ENCODE measurements at places on chromosomes 5 and 9.

DNA sequence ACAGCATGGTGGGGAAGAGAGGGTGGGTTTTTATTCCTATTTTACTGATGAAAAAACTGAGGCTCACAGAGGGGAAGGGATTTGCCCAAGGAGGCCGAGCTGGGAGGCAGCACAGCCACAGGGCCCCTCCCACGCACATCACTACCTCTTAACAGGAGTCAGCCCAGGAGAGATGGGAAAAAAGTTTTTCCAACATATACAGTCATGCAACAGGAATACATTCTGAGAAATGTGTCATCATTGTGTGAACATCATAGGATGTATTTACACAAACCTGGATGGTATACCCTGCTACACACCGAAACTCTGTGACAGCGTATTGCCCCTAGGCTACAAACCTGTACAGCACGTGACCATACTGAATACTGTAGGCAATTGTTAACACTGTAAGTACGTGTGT, 11.6 kb downstream of the TRAF1 start:
- no peak for DNase-seq

- no peak for DNase-seq
Observed at GRCh38 chr5:110105692-110106091, 416.0 kb downstream of the MAN2A1 start.

DNA sequence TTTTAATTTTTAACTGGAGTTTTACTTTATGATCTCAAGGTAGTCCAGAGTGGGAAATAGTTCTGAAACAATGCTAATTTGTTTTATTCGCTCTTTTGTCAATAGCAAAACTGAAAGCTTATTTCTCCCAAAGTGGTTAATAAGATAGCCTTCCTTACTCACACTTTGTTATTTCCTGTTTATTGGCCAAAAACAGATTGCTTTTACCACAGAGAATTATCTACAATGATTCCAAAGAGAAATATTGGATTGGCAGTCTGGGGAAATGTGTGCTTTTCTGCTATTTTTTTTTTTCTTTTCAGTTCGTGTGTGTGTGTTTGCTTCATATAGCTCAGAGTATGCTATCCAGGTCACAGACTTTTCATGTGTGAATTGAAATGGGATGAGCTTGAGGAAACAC, 756.7 kb upstream of the RGMB start:
- no peak for DNase-seq

DNA sequence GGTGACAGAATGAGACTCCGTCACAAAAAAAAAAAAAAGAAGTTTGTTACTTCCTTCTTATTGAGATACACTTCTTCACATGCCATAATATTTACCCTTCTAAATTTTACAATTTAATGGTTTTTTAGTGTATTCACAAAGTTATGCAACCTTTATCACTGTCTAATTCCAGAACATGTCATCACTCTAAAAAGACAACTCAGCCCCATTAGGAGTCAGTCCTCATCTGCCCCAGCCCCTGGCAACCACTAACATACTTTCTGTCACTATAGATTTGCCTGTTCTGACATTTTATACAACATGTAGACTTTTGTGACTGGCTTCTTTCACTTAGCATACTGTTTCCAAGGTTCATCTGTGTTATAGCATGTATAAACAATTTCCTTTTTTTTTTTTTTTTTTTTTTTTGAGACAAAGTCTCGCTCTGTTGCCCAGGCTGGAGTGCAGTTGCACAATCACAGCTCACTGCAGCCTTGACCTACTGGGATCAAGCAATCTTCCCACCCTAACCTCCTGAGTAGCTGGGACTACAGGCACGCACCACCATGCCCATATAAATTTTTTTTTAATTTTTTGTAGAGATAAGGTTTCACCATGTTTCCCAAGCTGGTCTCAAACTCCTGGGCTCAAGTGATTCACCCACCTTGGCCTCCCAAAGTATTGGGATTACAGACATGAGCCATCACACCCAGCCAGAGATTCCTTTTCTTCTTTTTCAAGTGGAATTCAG, 18.0 kb downstream of the AQP3 start:
- DNase-seq = no peak

- DNase-seq = no peak
Observed at GRCh38 chr5:1167361-1167727, 34.1 kb upstream of the SLC6A19 start.

- DNase-seq = no peak
Observed at GRCh38 chr5:15719784-15720183, 219.8 kb downstream of the FBXL7 start.

- DNase-seq = no peak
Observed at GRCh38 chr5:52582313-52582712, 205.4 kb upstream of the ITGA1 start.

DNA sequence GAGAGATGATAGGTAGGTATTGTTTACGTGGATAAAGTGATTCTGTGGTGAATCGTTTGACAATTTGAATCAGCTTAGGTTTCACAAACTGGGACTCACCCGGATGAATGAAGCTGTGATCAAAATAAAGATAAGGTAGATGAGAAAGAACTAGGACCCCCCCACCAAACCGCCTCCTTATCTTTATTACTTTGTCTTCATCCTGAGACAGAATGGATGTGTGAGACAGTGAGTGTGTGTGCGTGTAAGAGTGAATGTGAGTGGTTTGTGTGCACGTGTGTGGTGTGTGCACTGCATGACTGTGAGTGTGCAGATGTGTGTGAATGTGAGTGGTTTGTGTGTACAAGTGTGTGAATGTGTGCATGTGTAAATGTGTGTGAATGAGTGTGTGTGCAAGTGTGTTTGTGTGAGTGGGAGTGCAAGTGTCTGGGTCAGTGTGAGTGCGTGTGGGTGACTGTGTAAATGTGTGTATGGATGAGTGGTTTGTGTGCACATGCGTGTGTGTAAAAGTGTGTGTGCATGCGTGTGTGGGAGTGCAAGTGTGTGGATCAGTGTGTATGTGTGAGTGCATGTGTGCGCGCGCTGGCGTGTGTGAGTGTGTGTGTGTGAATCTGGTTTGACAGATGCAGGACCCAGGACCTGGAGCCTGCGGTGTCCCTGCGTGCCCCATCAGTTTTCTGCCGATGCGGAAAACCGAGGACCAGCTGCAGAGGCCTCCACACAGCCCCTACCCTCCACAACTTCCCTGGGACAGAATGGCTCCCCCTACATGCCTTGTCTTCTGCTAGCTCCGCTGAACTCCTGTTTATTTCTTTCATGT, 11.4 kb upstream of the ENG start:
- DNase-seq = no peak

- DNase-seq = no peak
Observed at GRCh38 chr9:121424024-121424432, 54.0 kb upstream of the STOM start.

GRCh38 chr5:86127696-86128095, 490.0 kb upstream of the COX7C start:
- no peak for DNase-seq

Measured in NCI-H524 treated with DMSO at 0.1 percent for 48 hours (cell line).